ENCODE measurements at places on chromosomes 12 and 14.
A peak's percentile ranks its signal among the peaks of the same experiment; 100 is the strongest.

GRCh38 chr12:16475521-16475920, 128.1 kb downstream of the MGST1 start:
- DNase-seq, result no peak

DNA sequence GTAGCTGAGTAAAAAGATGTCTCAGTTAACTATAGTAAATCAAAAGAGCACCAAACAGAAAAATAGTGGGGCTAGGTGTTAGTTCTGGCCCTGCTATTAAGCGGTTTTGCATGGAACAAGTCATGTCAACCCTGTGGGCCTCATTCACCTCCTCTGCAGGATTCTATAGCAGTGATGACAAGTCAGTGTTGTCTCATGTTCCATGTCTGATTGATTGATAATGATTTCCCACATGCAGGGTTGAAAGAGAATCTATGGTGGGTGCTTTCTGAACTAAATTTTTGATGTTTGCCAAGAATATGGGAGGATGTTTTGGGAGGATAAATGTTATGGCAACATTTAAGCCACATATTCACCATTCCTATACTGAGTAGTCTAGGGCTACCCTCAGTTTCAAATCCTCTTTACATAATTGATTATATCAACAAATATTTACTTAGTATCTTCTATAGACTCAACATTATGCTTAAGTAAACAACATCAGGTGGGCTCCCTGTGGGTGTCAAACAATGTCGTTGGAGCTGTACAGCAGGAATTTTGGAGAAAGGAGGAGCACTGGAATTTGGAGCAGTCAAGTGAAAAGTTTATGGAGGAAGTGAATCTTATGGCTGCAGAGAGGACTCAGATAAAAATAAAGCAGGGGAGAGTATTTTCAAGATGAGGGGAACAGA, 48.6 kb downstream of the IRAK3 start:
- DNase-seq, result no peak

- peak; percentile 55 for DNase-seq
These were observed 29.0 kb downstream of the SLC2A3 start for GRCh38 chr12:7907009-7907408.

DNA sequence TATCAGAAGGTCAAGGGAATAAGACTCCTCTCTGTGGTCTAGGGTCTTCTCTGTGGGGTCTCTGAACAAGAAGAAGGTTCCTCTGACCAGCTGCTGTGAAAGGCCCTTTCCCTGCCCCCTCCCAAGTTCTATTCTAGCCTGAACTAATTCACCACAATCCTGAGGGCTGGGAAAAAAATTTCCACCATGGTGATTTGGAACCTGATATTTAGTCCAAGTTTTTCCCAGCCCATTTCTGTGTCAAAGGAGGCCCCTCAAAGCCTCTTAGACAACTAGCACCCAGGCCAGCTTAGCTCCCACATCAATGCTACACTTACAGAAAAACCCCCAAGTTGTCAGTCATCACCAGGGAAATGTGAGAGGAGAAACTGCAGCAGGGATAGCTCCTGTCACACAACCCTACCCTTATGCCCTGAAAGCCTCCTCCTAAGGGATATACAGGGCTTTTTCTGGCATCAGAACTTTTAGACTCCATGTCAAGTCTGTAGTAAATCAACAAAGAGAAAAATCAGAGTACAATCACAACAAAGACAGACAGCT, 4.5 kb downstream of the FMNL3 start:
- peak; percentile 69 for DNase-seq

All from astrocyte of the hippocampus (primary cell).